ENCODE measurements at places on chromosomes 4 and X. TPM values are rescaled to one million over a fixed set of nuclear protein-coding genes. Genes with fewer than 3 reads are reported as not detected.

DNA sequence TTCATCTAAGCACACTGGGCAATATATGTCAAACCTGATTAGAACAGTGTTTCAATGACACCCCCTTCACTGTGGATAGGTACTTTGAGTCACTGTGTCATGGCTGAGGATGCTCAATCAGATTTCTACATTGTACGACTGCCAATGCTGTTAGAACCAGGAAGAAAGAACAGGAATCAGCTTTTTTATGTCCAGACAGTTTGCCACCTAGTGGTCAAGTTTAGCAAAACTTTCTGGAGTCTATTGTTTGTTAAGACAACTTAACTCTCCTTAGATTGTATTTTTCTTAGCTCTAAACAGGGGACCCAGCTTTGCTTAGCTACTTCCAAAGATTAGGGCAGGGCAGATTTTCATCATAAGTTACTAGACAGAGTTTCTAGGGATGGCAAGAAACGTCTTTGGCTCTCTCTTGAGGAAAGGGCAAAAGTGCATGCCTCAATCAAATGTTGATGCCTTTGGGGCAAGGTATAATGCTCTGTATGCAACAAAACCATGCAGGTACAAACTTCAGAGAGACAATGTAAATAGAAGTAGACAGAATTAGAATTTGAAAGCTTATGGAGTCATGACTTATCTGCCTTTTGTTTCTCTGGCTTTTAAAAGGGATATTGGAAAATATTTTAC is 40.5 kb upstream of the BMP3 start:
- peak; percentile 64 for DNase-seq

RPS6KA6 gene
- total RNA-seq: 0.99 TPM

DNA sequence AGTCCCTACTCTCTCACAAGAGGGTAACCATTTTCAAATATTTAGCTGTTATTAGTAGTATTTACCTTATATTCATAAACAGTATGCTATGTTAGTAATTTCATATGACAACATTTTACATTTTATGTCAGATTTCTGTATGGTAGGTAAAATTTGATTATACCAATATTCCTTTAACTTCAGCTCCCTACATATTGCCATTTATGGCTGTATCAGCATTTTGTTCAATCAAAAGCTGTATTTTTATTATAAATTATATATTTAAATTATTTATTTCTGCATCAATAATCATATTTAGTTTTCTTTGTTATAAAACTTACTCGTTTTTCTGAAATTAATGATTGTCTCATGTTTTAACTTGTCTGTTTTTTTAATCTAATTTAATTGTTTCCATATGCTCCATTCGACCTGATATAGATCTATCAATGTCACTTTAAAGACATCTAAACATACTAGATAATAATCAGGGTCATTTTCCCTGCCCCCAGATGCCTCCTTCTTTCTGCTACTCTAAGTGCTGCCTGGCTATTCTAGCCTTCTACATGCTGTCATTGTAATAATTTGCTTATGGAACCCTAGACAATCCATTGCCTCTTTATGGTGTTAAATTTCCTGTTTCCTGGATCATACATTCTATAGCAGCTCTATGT is 1976.7 kb upstream of the ADGRL3 start:
- DNase-seq: no peak

DNA sequence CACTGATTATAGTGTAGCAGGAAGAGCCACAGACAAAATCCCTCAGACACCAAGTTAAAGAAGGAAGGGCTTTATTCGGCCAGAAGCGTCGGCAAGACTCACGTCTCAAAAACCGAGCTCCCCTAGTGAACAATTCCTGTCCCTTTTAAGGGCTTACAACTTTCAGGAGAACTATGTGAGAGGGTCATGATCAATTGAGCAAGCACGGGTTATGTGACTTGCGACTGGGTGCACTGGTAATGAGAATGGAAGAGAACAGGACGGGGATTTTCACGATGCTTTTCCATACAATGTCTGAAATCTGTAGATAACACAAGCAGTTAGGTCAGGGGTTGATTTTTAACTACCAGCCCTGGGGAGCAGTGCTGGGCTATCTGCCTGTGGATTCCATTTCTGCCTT is 116.7 kb downstream of the MFAP3L start:
- DNase-seq: no peak

DNA sequence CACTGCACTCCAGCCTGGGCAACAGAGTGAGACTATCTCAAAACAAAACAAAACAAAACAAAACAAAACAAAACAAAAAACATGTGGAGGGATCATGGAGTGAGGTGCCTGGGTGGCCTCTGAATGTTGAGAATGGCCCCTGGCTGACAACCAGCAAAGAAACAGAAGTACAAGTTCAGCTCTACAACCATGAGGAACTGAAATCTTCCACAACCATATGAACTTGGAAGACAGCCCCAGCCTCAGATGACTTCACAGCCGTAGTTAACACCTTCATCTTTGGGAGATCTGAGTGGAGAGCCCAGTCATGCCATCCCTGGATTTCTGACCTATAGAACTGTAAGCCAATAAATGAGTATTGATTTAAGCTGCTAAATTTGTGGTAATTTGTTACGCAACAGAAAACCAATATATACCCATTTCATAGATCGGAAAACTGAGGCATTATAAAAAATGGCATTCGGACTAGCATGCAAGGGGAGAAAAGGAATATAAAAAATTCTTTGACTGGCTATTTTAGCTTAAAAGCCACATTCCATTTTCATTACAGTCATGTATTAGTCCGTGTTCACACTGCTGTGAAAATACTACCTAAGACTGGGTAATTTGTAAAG is 138.7 kb upstream of the RAPGEF2 start:
- no peak for DNase-seq

DNA sequence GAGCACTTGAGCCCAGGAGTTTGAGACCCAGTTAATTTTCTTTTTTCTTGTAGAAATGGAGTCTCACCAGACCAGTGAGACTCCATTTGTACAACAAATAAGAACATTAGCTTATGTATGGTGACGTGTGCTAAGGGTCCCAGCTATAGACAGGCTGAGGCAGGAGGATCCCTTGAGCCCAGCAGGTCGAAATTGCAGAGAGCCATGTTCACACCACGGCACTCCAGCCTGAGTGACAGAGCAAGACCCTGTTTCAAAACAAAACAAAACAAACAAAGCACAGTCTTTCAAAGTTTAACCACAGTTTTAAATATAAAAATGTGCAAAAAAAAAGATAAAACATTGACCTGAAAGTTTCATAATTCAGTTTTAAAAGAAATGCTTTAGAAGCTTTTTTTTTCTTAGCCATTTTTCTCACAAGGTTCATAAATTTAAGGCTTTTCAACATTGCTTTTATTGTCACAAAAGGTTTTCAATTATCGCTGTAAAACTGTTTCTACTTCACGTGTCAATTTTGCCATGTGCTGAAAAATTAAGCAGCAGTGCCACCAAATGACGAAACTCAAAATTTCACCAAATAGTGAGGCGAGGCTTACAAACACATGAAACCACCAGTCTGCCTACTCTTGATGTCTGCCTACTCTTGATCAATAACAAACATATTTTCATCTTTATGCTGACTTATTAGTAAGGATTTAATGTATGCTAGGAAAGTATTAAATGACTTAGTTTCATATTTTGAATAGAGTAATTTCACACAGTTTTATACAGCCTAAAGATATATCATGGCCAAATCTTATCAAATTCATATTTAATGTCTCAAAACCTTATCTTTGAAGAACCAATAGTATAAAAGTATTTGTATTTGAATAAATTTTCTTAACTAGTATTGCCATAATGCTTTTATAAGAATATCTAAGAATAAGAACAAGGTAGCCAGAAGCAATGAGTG is 126.3 kb downstream of the NEK1 start:
- DNase-seq: peak; percentile 78

SSX2B gene
- not detected for total RNA-seq

IGFBP7 gene
- total RNA-seq: 1,907 TPM

DNA sequence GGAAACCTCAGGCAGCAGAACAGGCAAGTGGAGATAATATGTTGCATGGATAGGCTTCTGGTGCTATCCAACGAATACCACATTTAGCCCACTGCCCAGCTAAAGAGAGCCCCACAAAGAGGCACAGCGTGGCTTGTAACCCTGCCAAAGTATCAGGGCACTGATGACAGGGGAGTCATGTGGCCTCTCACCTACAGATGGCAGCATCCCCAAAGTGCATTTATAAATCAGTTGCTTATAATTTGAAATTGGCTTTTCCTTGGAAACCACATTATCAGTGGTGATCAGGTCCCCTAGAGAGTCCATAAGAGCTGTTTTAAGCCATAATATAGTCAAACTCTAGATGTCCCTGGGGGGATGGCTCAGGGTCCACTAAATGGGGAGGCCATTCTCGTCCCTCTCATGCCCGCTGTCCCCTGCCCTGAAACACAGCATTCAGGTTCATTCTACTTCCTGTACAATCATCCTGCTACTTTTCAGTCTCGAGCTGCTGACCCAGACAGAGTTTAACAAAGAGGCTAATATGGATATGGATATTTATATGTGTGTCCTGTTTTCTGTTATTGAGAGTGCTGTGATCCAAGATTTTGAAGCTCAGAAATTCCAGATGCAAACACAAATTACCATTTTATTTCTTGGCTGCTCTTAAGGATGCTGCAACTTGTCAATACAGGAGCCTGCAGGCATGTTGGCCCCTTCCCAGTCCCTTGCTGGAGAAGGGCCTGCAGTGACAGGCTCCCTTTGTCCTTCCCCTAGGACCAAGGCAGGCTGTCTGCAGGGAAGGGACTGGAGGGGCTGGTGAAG is 28.5 kb downstream of the SRPX start:
- DNase-seq: peak; percentile 61

GRCh38 chr4:43339435-43339834 is 446.9 kb downstream of the GRXCR1 start:
- DNase-seq: no peak

DNA sequence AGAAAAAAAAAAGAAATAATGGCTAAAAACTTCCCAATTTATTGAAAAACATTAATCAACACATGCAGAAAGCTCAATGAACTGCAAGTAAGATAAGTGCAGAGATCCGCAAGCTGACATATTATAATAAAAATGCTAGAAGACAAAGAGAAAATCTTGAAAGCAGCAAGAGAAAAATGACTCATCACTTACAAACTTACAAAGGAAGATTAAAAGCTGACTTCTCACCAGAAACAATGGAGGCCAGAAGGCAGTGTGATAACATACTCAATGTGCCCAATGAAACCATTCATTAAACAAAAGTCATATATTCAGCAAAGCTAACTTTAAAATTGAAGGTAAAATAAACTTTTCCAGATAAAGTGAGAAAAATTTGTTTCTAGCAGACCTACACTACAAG is 7.3 kb upstream of the BRWD3 start:
- no peak for DNase-seq
